ENCODE measurements at places on chromosomes 7 and 10.

- no peak for DNase-seq
These were observed 8.9 kb downstream of the ZMIZ1 start for GRCh38 chr10:79077488-79078173.

DNA sequence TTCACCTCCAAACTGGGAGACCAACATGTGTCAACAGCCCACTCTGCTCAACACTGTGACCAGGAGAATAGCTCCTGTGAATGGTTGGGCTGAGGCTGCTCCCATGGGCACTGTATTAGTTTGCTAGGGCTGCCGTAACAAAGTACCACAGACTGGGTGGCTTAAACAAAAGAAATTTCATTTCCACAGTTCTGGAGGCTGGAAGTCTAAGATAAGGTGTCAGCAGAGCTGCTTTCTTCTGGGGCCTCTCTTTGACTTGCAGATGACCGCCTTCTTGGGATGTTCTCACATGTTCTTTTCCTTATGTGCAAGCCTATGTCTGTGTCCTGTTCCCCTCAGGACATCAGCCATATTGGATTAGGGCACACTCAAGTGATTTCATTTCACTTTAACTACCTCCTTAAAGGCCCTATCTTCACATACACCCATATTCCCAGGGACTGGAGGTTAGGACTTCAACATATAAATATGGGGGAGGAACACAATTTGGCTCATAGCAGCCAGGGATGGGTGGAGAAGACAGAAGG is 90.3 kb downstream of the CPED1 start:
- no peak for DNase-seq

- no peak for DNase-seq
These were observed 85.0 kb downstream of the PODXL start for GRCh38 chr7:131471250-131472004.

- no peak for DNase-seq
These were observed 5.7 kb downstream of the SEMA3A start for GRCh38 chr7:84188786-84189405.

- DNase-seq: peak; percentile 79
These were observed 1.6 kb downstream of the VIM start for GRCh38 chr10:17229717-17229966.

GRCh38 chr7:131900785-131901287 is 344.4 kb upstream of the PODXL start:
- no peak for DNase-seq

GRCh38 chr7:47470567-47471357 is 111.1 kb downstream of the TNS3 start:
- no peak for DNase-seq

DNA sequence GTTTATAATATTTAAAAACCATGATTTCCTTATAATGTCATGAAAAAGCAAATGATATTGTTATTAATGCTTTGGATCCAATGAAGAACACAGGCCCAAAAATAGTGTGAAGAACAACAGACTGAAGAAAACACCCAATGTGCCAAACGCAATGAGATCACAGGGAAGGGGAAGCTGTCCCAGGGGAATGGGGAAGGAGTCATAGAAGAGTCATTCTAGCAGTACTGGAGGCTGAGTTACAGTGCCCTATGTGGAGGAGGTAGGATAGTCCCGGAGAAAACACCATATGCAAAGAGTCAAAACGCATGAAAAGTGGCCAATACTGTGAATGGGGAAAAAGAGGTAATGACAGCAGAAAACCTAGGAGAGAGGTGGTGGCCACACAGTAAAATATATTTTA is 50.9 kb downstream of the TPK1 start:
- DNase-seq: no peak

GRCh38 chr7:45865594-45866410 is 7.1 kb downstream of the CCDC201 start:
- DNase-seq: no peak

- DNase-seq: no peak
These were observed 1291.6 kb upstream of the AUTS2 start for GRCh38 chr7:68306692-68307107.

GRCh38 chr10:84194424-84195043 is at the start of gene CDHR1:
Gene CDHR1 (plus strand): TSS chr10:84194537. CDS start chr10:84194761, 224 bp downstream.
- DNase-seq: peak; percentile 34

- no peak for DNase-seq
These were observed 218 bp downstream of the GDI2 start for GRCh38 chr10:5813091-5813340.

GRCh38 chr10:52220947-52221346 is 93.1 kb upstream of the DKK1 start:
- no peak for DNase-seq

GRCh38 chr10:127132451-127132850 is 63.9 kb downstream of the INSYN2A start:
- DNase-seq: no peak

DNA sequence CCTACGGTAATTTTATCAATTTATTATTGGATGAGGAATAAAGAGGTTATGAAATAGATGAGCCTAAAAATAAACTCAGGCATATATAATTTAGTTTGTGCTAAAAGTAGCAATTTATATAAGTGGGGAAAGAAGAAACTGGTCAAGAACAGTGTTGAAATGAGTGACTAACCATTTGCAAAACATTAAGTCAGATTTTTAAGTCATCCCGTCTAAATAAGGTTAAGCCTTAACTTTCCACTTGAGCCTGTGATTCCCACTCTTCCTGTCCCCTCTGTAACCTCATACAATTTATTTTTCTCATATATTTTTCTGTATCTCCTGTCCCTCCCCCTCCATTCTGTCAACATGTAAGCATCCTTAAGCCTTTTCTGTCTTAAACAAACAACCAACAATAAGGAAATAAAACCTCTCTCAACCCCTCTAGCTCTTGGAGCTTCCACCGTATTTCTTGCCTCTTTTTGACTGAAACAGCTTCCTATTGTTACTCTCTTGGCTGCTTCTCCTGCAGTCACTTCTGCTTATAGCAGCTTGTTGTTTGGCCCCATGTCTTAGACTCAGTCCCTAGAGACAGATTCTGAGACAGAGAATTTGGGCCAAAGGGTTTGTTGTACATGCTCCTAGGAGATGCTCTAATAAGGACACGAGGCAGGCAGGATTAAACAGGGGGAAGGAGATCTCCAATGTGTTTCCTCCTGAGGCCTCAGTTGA is 109.7 kb downstream of the GNAI1 start:
- DNase-seq: no peak

- DNase-seq: no peak
These were observed 108.5 kb downstream of the CFTR start for GRCh38 chr7:117588352-117588794.

GRCh38 chr7:98805956-98806838 is 63.6 kb downstream of the TMEM130 start:
- no peak for DNase-seq

- DNase-seq: no peak
These were observed 6.2 kb downstream of the ABI1 start for GRCh38 chr10:26854524-26854923.

- DNase-seq: no peak
These were observed 25.7 kb downstream of the GRIFIN start for GRCh38 chr7:2450198-2451107.

DNA sequence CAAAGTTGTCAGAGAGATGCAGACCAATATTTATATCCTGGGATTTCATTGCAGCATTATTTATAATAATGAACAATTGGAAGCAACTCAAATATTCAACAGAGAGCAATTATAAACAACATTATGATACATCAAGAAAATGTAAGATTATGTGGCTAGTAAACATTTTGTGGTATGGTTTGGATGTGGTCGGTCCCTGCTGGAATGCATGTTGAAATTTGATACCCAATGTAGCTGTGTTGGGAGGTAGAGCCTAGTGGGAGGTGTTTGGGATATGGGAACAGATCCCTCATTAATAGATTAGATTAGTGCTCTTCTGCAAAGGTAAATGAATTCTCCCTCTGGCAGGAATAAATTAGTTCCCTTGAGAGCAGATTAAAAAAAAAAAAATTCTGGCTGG is 350.9 kb downstream of the ANKRD30A start:
- DNase-seq: no peak

DNA sequence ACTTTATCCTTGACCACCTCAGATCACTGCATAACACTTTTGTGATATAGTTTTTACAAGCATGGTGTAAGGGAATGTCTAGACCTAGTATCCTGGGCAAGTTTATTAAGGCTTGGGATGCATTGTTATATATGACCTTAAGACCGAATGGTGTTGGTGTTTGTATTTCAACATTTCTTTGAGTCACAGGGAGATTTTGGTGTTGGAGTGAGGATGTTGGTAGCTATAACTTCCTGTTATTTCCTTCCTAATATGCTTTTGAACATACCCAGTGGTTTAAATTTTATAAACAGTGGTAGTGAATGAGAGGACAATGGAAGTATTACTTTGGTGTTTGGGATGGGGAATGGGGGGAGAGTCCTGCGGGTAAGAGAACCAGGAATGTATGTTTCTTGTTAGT is 2.6 kb downstream of the EXOC4 start:
- DNase-seq: no peak

GRCh38 chr7:47401611-47402570 is 180.0 kb downstream of the TNS3 start:
- DNase-seq: no peak

DNA sequence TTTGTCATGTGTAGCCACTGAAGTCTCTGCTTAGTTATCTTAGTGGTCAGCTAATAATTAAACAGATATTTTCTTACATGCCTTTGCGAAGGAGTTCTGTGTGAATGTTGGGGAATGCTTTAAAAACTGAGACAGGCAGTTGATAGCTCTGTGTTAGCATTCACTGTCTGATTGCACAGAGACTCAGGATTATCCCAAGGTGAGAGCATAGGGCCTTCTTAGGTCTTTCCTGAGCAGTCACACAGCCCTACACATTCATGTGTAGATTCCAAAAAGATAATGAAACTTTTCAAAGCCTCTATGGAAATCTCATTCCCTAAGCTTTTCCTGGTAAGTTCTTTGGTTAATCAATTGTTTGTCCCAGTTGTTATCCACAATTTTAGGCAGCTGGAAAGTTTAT is 67.7 kb downstream of the CASD1 start:
- DNase-seq: no peak

GRCh38 chr10:120689777-120690529 is 161.2 kb upstream of the WDR11 start:
- no peak for DNase-seq

GRCh38 chr10:114059561-114059960 is 15.9 kb downstream of the ADRB1 start:
- DNase-seq: no peak

GRCh38 chr7:94154182-94154581 is 150.0 kb upstream of the BET1 start:
- DNase-seq: no peak

GRCh38 chr10:6757158-6757557 is 177.1 kb upstream of the PRKCQ start:
- DNase-seq: no peak

Measured in memory B cell (primary cell).